ENCODE measurements at places on chromosomes 11 and 22.

GRCh38 chr11:76207642-76208401, 1.5 kb upstream of the WNT11 start:
- DNase-seq: peak; percentile 88

DNA sequence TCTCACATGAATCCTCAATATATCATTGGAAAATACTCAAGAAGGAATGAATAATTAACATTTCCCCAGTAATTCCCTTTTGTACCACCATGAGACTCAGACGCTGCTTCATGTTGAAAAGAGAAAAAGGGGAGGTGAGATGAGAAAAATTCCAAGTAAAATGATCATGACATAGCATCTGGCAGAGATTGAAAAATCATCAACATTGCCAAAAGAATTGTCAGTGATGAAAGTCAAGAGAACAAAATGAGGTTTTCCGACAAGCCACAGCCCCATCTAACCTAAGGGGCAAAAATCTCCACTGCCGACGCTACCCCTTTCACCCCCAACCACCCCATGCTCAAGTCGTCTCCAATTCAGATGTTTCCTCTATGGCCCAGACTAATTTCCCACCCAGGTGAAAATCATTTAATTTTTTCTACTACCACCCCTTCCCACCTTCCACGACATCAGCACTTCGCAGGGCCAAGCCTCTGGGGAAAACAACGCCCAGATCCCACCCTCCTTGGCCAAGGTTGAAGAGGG, 1.2 kb downstream of the RAB6A start:
- peak; percentile 34 for DNase-seq

DNA sequence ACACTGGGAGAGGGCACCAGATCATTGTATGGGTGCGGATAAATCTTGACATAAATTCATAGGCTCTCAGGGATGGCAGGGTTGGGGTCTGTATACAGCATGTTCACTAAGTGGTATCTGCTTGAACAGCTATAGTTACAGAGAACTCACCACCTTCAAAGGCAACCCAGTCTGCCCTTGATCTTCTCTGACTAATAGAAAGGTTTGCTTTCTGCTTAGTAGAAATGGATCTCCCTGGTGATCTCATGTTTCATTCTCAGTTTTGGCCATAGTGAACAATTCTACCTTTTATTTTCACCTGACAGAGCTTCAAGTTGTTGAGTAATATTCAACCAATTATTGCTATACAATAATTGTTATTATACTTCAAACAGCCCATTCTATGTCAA, 32.4 kb downstream of the CNTF start:
- no peak for DNase-seq

GRCh38 chr11:134656861-134657540, 245.0 kb upstream of the B3GAT1 start:
- DNase-seq: no peak

- DNase-seq: no peak
Measured at GRCh38 chr22:40541300-40541699, 95.2 kb downstream of the MRTFA start.

- no peak for DNase-seq
Measured at GRCh38 chr11:8360086-8360828, 96.6 kb upstream of the LMO1 start.

DNA sequence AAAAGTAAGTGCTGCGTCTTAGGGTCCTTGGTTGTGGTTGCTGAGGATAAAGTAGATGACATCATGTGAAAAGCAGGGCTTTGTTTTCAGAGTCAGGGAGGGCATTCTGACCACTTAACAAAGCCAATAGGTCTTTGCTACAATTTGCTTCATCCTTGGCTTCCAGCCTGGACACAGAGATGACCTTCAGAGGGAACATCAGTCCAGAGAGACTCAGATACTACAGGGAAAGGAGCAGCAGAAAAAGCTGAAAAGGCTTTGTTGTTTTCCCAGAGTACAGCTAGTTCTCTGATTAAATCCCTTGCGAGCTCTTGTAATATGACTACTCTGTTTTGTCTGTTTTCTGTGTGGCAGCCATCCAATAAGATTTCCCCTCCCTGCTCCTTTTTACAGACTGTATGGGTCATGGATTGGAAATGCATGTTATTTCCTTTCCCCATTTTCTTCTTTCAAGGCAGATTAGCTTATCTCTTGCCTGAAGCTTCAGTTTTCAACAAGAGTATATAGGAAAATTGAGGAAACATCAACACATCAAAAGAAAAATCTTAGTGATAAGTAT, 31.9 kb downstream of the ATG13 start:
- peak; percentile 43 for DNase-seq

DNA sequence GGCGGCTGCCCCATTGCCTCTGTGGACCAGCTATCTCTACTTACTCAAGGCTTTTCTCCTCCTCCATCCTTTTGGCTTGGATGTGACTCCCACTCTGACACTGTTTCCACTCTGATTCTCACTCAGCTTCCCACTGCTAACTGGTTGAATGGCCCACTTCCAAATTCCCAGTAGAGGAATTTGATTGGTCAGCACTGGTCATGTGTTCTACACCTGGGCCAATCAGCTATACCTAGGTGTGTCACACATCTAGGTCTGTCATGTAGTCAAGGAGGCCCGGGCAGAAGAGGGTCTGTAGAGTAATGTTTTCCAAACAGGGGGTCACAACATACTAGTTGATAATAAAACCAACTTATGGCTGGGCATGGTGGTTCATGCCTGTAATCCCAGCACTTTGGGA, 53.3 kb downstream of the TPBGL start:
- DNase-seq: no peak

- no peak for DNase-seq
Measured at GRCh38 chr22:33717694-33718396, 202.4 kb downstream of the LARGE1 start.

- no peak for DNase-seq
Measured at GRCh38 chr11:33742249-33742851, 6.1 kb upstream of the CD59 start.

DNA sequence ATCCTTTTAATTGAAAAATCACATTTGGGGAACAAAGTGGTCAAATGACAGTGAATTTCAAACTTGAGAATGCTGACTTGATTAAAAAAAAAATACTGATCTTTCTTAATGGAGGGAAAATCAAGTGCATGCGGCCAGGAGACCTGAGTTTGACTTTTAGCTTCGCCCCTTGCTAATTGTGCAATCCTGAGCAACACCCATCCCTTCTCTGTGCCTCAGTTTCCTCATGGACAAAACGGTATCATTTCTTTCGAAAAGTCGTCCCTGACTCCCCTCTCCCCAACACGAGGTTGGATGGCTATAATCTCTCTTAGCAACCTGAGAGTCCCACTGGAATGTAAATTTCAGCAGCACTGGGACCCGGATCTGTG, 959 bp upstream of the FJX1 start:
- no peak for DNase-seq

DNA sequence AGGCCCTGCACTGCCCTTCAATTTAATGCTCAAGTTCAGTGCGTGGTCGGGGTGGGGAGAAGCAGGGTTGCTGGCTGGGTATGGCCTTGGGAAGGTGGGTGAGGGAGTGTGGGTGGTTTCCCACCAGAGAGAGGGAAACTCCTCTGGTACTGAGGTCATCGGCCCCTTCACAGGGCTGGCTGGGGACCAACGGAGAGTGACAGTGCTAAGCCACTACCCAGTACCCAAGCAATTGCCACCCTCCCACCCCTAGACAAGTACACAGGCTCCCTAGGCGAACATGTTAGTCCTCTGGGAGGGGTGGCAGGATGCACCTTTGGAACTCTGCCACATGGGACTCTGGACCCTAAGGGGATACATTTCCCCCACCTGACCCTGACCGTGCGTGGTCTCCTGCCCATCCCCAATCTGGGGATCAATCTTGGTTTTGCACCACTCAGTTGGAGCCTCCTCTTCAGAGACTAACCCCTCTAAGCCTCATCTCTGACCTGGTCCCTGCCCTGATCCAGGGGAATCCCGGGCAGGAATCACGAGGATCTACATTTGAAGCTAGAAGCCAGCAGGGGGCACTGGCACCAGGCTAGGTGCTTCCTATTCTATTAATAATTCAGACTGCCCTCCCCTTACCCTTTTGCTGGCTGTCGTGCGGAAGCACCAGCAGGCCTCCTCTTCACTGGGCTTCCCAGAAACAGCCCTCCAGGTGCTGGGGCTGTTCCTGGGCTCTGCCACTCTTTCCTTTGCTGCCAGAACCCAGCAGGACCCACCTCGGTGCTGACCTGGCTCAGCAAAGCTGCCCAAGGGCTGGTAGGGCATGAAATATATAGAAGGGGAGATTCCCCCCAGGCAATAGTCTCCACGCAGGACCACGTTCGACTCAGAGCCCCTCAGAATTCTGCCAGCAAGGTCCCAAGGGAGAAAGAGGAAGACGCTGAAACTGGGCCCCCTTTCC, 377.7 kb downstream of the TENM4 start:
- no peak for DNase-seq

- no peak for DNase-seq
Measured at GRCh38 chr11:112836256-112836602, 125.0 kb upstream of the NCAM1 start.

- peak; percentile 63 for DNase-seq
Measured at GRCh38 chr22:38080850-38081635, 2.9 kb downstream of the SLC16A8 start.
